ENCODE measurements at places on chromosomes 6 and 20. TPM values are rescaled to one million over a fixed set of nuclear protein-coding genes. Genes with fewer than 3 reads are reported as not detected.
A peak's percentile ranks its signal among the peaks of the same experiment; 100 is the strongest.

- peaks cover 68% of the 10 kb centered on the region for H3K4me1 ChIP-seq
- DNase-seq: peak; percentile 80
- peak overlapping the region; percentile 64 for H3K27ac ChIP-seq
- H3K36me3 ChIP-seq: no peaks in the 10 kb centered on the region
- H3K27me3 ChIP-seq: no peaks in the 10 kb centered on the region
These were observed 142.5 kb downstream of the CD164 start for GRCh38 chr6:109239651-109240321.

Gene PPIL6
- total RNA-seq: 3.7 TPM

DNA sequence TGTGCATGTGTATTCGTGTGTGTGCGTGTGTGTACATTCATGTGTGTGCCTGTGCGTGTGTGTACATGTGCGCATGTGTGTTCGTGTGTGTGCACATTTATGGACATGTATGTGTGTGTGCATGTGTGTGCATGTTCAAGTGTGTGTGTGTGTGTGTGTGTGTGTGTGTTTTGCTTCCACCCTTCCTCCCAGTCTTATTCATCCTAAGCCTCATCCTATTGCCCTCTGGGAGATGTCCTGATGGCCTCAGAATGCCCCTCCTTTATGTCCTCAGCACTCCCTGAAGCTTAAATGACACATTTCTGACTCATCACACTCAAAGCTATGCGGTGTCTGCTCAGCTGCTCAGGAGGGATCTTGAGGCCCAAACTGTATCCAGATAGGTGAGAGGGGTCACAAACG lies 76.6 kb upstream of the CCDC167 start:
- no peak overlapping the region for H3K27ac ChIP-seq
- peaks cover 9% of the 10 kb centered on the region for H3K4me1 ChIP-seq
- H3K36me3 ChIP-seq: no peaks in the 10 kb centered on the region
- no peak overlapping the region for H3K4me3 ChIP-seq
- H3K27me3 ChIP-seq: no peaks in the 10 kb centered on the region
- DNase-seq: peak; percentile 85

Gene PNLDC1
- total RNA-seq: not detected

- H3K36me3 ChIP-seq: no peaks in the 10 kb centered on the region
- no peak overlapping the region for H3K27ac ChIP-seq
- H3K4me1 ChIP-seq: no peaks in the 10 kb centered on the region
- no peak for DNase-seq
- H3K4me3 ChIP-seq: no peak overlapping the region
- no peaks in the 10 kb centered on the region for H3K27me3 ChIP-seq
These were observed 311.4 kb downstream of the EPM2A start for GRCh38 chr6:145423936-145424335.

GRCh38 chr20:36336954-36337704 lies 31.0 kb downstream of the DLGAP4 start:
- peaks cover 37% of the 10 kb centered on the region for H3K27me3 ChIP-seq
- no peak for DNase-seq
- no peaks in the 10 kb centered on the region for H3K36me3 ChIP-seq
- H3K4me3 ChIP-seq: no peak overlapping the region

- H3K27ac ChIP-seq: no peak overlapping the region
These were observed 17.6 kb downstream of the HLA-DOB start for GRCh38 chr6:32799168-32799567.

GRCh38 chr20:34129518-34130162 lies 17.6 kb upstream of the EIF2S2 start:
- peaks cover 8% of the 10 kb centered on the region for H3K4me1 ChIP-seq
- no peak overlapping the region for H3K27ac ChIP-seq
- H3K36me3 ChIP-seq: no peaks in the 10 kb centered on the region
- H3K4me3 ChIP-seq: no peak overlapping the region
- DNase-seq: peak; percentile 81

GRCh38 chr6:10407674-10408054 lies 7.2 kb downstream of the TFAP2A start:
- H3K4me3 ChIP-seq: peak overlapping the region; percentile 98
- peaks cover 7% of the 10 kb centered on the region for H3K4me1 ChIP-seq
- no peaks in the 10 kb centered on the region for H3K36me3 ChIP-seq
- H3K27ac ChIP-seq: peak overlapping the region; percentile 7

Gene GTSF1L
- total RNA-seq: not detected

GRCh38 chr6:21992178-21992967 lies 304.5 kb downstream of the PRL start:
- DNase-seq: peak; percentile 77
- H3K4me1 ChIP-seq: peaks cover 10% of the 10 kb centered on the region
- H3K27ac ChIP-seq: no peak overlapping the region
- H3K27me3 ChIP-seq: no peaks in the 10 kb centered on the region

GRCh38 chr6:14361956-14362587 lies 244.5 kb downstream of the CD83 start:
- no peak for DNase-seq
- H3K4me3 ChIP-seq: no peak overlapping the region
- H3K36me3 ChIP-seq: no peaks in the 10 kb centered on the region

Gene TRIM31
- not detected for total RNA-seq

- no peak overlapping the region for H3K4me3 ChIP-seq
- H3K36me3 ChIP-seq: no peaks in the 10 kb centered on the region
- H3K27me3 ChIP-seq: no peaks in the 10 kb centered on the region
- DNase-seq: no peak
- H3K4me1 ChIP-seq: no peaks in the 10 kb centered on the region
These were observed 37.8 kb downstream of the PTPRT start for GRCh38 chr20:43151901-43152300.

DNA sequence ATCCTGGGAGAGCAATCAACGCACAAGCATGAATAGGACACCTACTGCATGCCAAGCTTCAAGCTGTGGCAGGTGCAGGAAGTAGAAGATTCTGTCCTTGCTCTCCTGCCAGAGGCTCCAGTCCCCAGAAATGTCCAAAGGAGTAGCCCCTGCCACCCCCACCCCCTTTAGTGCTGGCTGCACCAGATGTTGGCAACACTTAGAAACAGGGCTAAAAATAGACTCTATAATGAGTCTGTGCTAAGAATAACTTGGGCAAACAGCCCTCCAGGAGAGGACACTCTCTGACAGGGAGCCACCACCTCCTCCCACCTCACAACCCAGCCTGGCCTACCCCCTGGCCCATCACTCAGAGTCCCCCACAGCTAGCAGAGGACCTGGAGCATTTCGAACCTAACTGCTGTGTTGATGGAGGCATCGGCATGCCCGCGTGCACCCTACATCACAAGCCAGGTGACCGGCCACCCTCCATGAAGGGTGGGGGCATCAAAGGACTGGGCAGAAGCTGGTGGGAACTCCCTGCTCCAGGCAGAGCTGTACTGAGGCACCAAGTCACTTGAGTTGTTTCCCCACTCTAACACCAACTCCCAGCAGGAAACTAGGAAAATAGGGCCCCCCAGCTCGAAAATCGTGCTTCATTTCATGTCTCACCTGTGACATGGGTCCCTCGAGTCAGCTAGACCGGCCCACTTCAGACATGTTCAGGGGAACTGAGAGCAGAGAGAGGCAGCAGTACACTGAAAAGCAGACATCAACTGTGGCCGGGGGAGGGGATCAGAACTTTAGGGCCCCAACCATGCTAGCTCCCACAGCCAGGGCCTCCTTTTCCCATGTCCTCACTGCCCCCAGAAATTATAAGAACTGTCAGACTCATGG lies 18.7 kb downstream of the TFEB start:
- H3K36me3 ChIP-seq: no peaks in the 10 kb centered on the region
- no peak overlapping the region for H3K27ac ChIP-seq
- peak; percentile 27 for DNase-seq
- peaks cover 23% of the 10 kb centered on the region for H3K4me1 ChIP-seq
- H3K27me3 ChIP-seq: no peaks in the 10 kb centered on the region

DNA sequence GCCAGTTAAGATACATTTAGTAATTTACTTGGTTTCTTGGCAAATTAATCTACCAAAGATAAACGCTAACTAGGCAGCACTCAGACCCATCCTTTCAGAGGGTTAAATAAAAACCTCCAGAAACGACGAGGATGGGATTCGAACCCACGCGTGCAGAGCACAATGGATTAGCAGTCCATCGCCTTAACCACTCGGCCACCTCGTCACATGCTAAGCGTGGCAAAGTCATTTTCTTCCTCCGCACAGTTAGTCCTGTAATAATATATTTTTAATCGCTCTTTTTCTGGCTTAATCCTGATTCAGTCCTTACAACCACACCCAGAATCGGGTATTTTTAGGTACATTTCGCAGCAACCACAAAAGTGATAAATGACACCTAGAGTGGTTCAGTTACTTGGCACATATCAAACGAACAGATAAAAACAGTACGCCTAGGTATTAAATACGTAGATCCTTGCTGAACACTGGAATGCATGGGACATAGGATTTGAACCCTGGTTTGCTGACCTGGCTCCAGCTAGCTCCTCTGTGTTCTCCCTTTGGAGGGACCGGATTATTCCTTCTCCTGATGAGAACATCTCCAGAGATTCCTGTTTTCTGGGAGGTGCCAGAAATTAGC lies 71.6 kb downstream of the GPX5 start:
- peak; percentile 57 for DNase-seq
- H3K27ac ChIP-seq: no peak overlapping the region
- H3K36me3 ChIP-seq: no peaks in the 10 kb centered on the region

GRCh38 chr6:163825033-163825432 lies 410.5 kb downstream of the QKI start:
- peak; percentile 6 for DNase-seq
- no peaks in the 10 kb centered on the region for H3K4me1 ChIP-seq
- no peaks in the 10 kb centered on the region for H3K27me3 ChIP-seq
- H3K27ac ChIP-seq: no peak overlapping the region
- H3K4me3 ChIP-seq: no peak overlapping the region

Gene SUMO4
- total RNA-seq: 6.3 TPM

Data from GM23248 (cell line).